ENCODE measurements at places on chromosomes 3 and 15.

DNA sequence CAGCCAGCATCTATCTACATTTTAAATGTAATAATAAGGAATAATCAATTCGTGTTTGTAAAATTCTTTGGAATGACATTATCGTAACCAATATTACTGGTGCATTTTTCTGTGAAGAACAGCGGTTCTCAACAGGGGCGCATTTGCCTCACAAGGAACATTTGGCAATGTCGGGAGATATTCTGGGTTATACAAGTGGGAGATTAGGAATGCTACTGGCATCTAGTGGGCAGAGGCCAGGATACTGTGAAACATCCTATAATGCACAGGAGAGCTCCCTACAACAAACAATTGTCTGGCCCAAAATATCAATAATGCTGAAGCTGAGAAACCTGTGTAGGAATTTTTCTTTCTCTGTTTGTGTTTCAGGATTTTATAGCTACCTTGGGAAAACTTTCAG lies 25.0 kb downstream of the ACP3 start:
- no peak for DNase-seq

DNA sequence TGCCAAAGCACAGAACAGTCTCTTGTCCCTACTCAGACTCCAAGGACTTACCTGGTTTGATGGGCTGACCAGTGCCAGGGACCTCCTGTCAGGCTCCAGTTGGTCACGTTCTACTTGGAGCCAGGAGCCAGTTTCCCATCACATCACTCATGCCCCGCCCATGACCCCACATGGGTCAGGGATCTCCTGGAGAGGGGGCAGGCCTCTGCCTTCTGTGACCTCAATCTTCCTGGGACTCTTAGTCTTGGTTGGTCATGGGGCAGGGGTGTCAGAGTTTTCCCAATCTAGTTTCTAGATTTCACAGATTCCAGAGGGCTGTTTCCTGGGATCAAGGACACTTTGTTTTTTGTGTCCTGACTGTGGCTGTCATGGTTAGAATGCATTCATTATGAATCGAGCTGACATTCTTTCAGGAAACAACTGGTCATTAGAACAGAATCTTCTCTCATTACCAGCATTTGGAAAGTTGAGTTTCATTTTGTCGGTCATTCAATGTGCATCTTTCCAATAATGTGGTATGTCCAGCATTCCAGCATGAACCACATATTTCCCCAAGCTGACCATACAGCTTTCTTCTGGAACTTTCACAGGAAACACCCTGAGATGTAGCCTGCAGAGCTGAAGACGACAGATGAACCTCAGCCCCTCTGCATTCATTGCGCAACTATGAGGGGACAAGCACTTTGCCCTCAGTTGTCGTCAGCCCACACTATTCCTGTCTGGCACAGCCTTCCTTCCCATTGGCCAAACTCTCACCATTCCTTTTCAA lies 19.8 kb downstream of the CYP19A1 start:
- DNase-seq = no peak

DNA sequence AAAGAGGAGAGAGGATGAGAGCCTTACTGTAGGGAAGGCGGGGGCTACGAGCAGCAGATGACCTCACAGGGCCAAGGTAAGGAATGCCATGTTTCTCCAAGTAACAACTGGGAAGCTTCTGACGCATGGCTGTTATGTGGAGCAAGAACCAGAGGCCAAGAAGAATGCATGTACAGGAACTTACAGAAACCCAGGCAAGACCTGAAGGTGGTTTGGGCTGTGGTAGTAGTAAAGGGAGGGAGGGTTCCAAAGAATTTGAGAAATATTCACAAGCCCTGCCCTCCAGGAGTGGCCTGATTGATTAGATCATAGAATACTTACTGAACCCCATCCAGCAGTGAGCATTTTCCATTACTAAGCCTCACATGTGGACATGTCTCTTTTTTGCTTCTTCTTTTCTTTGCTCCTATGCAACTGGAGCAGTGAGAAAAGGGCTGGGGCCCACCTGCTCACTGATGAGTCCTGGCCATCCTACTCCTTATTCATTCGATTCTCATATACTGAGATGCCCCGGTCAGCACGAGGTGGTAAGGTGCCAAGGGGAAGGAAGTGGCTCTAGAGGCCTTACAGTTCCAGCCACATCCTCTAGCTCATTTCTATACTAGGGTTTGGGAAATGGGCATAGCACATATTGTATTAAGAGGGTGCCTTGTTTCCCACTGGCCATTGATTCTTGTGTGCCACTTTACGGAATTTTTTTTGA lies 8.3 kb upstream of the SLC12A8 start:
- no peak for DNase-seq

DNA sequence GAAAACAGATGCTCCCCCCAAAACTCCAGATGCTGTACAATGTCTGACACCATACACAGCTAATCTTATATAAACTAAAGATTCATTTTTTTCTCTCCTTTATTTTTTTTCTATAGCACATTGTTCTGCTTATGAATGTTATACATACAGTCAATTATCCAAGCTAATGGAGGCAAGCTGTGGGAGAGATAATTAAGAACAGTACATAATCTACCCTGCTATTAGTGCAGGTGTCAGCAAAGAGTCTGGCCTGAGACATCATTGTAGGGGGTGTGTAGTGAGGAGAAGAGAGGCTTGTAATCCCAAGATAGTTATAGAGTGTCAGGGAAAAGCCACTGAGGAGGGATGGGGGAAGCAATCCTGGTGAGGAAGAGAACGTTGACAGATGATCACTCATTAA lies 25.4 kb upstream of the CHMP2B start:
- DNase-seq = no peak

DNA sequence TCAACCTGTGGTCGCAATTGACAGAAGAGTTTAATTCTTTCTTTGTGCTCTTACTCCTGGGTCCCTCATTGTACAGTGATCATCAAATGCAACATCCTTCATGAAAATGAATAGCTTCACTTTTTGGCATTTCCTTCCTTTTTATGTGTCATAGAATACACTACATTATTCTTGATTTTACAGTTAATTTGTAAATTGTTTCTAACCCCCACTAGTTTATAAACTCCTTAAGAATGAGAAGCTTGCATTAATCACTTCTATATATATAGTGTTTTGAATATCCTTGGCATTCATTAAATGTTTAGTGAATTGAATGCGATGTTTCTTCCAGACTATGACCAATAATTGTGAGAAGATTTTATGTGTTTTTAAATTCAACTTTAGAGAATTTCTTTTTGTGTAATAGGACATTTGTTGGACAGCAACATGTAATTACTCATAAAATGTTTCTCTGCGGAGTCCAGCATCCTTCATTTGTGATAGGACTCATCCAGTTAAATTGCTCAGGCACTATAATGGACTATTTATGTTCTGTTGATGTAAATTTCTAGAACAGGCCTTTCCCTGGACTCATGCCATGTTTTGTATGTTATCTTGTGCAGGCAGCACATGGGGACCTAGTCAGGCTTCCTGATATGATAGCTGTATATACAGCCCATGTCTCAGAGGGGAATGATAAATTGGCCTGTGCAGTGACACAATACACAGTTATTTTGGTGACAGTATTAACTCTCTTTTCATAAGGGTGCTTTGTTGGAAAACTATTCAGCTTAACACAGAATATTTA lies 51.3 kb downstream of the MBNL1 start:
- no peak for DNase-seq
